ENCODE measurements at places on chromosomes 5 and 9.

GRCh38 chr9:32906213-32906612, 95.2 kb downstream of the APTX start:
- DNase-seq = no peak

- DNase-seq = peak; percentile 45
Observed at GRCh38 chr9:89993678-89994630, 389.1 kb downstream of the GADD45G start.

DNA sequence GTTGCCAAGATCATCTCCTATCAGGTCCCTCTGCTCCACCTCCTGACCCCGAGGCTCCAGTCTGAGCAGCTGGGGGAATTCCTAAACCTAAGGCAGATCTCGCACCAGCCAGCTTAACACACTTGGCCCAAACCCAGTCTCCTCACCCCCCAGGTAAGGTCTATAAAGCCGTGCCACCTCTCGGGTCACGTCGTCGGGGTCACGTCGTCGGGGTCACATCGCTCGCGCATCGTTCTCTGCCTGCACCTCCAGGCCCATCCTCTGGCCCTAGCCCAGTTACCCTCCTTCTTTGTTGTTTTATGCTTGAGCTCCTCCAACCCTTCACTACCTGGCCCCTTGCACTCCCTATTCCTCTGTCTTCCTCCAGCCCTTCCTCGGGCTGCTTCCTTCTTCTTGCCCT, 77.2 kb downstream of the CTSL start:
- no peak for DNase-seq

DNA sequence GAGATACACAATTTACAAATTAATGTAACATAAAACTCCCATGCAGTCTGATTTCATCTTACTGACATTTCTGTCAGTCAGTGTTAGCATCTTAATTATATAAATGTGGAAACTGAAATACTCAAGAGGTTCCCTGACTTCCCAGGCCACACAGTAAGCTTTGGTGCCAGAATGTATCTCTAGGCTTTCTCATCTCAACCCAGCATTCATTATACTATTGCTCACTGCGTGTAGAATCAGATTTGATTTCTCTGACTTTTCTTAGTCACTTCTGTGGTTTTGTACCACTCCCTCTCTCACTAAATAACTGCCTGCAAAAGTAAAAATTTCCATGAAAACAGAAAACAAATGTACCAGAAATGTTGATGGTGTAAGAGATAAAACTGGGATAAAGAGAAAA, 31.7 kb upstream of the CDKN2B start:
- peak; percentile 15 for DNase-seq

DNA sequence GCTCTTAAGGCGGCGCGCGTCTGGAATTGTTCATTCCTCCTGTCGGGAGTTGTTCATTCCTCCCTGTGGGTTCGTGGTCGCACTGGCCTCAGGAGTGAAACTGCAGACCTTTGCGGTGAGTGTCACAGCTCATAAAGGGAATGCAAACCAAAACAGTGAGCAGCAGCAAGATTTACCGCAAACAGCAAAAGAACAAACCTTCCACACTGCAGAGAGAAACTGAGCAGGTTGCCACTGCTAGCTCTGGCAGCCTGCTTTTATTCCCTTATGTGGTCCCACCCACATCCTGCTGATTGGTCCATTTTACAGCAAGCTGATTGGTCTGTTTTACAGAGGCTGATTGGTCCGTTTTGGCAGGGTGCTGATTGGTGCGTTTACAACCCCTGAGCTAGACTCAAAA, 1365.3 kb upstream of the WWC1 start:
- no peak for DNase-seq

DNA sequence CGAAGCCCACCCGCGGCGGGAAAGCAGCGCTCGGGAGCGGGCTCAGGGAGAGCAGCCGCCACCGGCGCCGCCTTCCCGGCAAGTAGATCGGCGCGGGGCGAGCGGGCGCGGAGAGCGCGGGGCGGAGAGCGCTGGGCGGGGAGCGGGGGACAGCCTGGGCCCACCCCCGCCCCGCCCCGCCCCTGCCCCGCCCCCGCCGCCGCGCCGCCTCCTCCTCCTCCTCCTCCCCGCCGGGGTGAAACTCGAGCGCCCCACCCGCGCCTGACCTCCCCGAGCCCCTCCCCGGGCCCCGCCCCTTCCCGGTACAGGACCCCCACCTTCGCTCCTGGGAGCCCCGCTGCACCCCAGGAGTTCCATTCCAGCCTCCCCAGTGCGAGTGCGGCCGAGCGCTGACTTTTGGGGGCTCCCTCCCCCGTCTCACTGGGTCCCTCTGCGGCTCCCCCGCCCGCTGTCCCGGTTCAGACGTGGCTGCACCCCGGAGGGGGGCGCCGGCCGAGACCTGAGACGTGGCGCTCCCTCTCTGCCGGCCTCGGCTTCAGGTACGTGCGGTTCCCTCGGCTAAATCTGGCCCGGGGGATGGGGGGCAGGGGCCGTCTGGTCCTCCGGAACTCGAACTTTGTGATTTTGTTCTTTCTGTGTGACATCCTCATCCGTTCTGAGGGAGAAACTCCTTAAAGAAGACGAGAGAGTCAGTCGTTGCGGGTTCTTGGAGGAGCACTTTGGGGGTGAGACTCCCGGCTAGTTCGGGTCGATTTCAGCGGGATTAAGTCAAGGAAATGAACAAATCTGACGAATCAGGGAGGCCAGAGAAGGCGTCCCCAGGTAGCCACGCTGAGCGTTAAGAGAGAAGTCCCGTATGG, at the start of gene SEMA5A:
Gene SEMA5A (minus strand): TSS at position 84 of the 860 bp plus-strand sequence. CDS start 166,129 bp downstream, outside the sequence.
- peak; percentile 82 for DNase-seq

DNA sequence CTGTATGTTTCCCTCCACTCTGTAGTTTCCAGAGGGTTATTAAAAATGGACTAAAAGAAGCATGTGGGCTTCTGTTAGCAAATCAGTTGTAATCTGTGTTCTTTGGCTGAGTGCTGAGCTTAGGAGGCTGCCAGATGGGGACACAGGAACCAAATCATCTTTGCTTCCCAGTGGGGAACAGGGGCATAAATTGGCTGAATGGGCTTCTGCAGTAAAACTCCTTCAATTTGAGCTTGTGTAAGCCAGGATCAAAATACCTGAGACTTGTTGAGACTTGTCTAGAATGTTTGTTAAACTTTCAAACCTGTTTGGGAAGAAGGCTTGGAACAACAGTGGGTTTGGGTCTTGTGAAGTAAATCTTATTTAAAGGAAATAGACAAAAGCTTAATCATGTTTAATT, 32.2 kb upstream of the TNFAIP8 start:
- no peak for DNase-seq

DNA sequence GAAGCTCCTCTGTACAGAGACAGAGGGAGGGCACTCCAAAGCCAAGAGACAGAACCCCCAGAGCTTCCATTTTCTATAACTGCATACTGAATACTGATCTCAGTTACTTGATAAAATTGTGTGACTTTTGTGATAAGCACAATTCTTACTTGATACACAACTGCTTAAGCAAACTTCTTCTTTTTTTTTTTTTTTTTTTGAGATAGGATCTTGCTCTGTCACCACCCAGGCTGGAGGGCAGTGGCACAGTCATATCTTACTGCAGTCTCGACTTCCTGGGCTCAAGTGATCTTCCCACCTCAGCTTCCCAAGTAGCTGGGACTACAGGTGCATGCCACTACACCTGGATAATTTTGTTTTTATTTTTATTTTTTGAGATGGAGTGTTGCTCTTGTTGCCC, 252.1 kb upstream of the ZNF608 start:
- no peak for DNase-seq

GRCh38 chr5:18491349-18491748, 857.1 kb downstream of the TAF11L14 start:
- peak; percentile 22 for DNase-seq
